Mammary microvascular endothelial cell (primary cell): ENCODE measurements at places on chromosomes 6 and 20. TPM values are rescaled to one million over a fixed set of nuclear protein-coding genes. Genes with fewer than 3 reads are reported as not detected.

Gene SPATS1
- total RNA-seq = not detected in 2 replicates

Gene PREX1
- total RNA-seq = 65.6 and 66.8 TPM in 2 replicates

Gene IGF2R
- 39.5 and 40.7 TPM in 2 replicates for total RNA-seq

Gene NNAT
- total RNA-seq = not detected in 2 replicates

Gene PACSIN1
- total RNA-seq = not detected in 2 replicates
